ENCODE measurements at places on chromosomes 6 and 20.
A peak's percentile ranks its signal among the peaks of the same experiment; 100 is the strongest.

GRCh38 chr6:12419631-12420272 is 129.6 kb downstream of the EDN1 start:
- no peak for DNase-seq

GRCh38 chr6:138809677-138810076 is 13.8 kb downstream of the ECT2L start:
- no peak for DNase-seq

GRCh38 chr20:33951171-33951570 is 42.5 kb upstream of the RALY start:
- DNase-seq, result no peak

DNA sequence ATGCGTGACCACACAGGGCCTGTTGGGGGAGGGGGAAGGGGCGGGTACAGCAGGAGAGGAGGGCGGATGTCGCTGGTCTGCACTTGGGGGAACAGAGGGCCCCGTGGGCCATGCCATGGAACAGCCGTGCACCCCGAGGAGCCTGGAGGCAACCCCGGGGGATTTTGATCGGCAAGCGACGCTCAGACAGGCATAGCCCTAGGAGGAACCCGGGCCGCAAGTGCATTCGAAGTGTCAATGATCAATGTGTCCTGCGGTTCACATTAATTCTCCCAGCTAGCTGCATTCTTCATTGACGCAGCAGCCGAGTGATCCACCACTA is 772.8 kb upstream of the DEFB115 start:
- no peak for DNase-seq

- DNase-seq, result no peak
These were observed 579.1 kb downstream of the DHX35 start for GRCh38 chr20:39541136-39541803.

DNA sequence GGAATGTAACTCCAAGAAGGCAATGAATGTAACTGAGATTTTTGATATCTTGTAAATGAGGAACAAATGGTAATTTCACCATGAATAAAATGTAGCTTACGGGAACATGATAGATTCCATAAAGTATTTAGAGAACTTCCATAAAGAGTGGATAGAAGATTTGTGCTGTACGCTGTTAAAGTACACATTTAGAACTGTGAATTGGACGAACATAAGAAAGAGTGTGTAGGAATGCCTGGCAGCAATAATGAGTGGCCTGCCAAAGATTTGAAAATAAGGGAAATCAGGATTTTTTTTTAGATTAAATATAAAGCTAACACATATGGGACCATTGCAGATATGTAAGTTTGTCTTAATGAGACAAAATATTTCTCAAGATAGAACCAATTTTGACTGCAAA is 1153.3 kb upstream of the EYS start:
- no peak for DNase-seq

- DNase-seq, result no peak
These were observed 182.2 kb downstream of the COL12A1 start for GRCh38 chr6:75023634-75024033.

DNA sequence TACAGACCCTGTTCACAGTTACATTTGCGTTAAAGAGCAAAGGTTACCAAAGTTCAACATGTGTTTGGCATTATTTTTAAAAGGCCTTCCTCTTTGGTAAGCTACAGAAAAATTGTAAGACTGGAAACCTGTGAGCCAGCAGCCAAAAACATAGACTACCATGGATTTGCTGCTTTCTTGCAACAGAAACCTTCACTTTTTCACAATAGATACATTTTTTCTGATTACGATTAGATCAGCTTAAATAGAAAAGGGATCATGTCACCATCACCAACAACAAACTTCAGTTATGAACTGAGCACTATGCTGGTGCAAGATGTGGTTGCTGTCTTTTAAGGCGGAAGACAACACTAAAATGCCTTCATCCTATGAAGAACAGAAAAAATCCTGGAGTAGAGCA is 112.3 kb upstream of the MARCKS start:
- DNase-seq, result no peak

- DNase-seq, result peak; percentile 19
These were observed 12.1 kb downstream of the CEP85L start for GRCh38 chr6:118639054-118639964.

- no peak for DNase-seq
These were observed 36.9 kb upstream of the LAMA4 start for GRCh38 chr6:112291161-112291762.

- DNase-seq, result no peak
These were observed 1230.1 kb downstream of the HACE1 start for GRCh38 chr6:103629613-103630012.

GRCh38 chr20:3890398-3890751 is 1.2 kb downstream of the PANK2 start:
- no peak for DNase-seq

DNA sequence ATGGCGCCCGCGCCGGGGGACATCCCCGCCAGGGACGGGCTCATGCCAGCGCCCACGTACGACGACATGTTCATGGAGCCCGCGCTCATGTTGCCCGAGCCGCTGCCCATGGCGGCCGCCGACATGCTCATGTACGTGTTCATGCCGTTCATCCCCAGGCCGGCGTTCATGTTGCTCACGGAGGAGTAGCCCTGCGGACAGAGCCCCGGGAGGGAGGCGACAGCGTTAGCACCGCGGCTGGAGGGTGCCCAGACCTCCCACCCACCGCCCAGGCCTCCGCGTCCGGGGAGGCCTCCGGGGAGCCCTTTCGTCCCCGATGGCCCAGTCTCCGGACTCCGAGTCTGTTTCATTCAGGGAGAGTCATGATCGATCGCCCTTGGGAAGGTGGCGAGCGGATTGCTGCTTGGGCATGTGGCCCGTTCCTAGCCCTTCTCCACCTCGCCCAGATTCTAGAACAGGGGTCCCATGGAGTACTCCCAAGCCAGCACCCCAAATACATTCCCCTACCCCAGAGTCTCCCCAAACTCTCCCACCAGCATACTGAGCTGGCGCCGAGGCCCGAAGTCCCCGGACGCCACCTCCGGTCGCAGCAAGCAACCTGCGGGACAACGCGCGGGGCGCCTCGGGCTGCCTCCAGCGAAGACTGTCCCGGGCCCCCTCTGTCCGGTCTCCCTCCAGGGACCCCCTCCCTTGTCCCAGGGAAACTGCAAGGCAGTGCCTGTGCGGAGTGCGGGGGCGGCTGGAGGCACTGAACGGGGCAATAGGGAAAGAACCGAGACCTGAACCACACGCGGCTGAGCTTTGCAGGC is 1.2 kb downstream of the FOXA2 start:
- DNase-seq, result no peak

- DNase-seq, result no peak
These were observed 161.8 kb downstream of the NFATC2 start for GRCh38 chr20:51380401-51381385.

DNA sequence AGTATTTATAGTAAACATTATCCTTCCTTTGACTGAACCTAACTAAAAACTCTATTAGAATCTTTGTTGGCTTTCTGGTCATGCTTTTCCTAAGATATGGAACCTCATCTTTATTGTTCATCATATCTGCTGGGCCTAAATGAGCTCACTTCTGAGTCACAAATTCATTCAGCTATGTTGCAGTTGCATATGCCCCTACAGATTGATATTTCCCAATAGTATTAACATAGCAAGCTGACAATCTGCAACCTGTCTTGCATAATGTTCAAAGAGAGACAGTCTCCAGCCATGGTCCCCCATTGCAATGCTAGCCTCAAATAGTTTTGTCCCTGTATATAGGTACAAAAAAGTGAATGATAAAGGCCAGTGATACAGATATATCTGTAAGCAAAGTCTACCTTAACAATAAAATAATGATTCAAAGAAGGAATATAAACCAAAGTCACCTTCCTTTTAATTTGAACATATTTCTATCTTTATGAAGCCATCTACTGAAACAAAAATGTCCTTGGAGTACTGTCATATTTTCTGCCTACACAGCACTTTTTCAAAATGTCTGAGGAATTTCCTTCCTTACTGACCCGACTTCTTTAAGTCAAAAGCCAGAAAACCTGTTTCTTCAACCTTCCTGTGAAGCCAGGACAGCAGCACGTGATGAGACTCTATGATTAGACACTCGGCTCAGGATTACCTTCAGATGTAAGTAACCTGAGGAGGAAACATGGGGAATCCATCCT is 140.7 kb downstream of the UBE3D start:
- DNase-seq, result no peak

GRCh38 chr6:111096246-111096645 is 8.9 kb downstream of the SLC16A10 start:
- peak; percentile 50 for DNase-seq

DNA sequence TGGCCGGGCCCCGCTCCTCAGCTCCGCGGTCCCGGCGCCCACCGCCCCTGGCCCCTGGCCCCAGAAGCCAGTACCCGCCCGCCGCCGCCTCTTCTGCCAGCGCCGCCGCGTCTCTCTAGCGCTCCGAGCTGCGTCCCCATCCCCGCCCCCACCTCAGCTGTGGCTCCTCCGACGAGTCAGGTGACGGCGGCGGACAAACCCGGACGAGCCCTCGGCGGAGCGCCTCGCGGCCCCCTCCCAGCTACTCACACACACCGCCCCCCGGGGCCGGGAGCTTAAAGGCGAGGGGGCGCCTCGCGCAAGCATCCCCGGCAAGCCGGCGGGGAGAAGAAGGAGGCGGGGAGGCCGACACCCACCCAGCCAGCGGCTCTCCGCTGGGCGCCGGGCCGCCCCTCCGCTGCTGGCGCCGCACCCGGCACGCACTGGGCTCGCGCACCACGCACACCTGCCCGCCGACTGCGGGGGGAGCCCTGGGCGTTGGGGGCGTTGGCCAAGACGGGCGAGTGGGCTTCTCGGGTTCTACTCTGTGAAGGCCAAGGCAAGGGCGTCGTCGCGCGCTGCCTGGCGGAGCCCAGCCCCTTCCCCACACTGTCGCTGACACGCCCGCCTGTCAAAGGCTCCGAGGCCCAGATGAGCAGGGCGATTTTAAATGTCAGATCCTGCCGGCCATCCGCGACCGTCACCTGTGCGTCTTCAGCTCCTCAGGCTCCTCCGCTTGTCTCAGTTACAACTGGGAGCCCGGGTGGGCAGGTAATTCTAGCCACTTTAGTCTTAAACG is at the start of gene SNAP91:
Gene SNAP91, minus strand, starts transcription at position 132 of the 778 bp plus-strand sequence. CDS start 1,174 bp downstream, outside the sequence.
- no peak for DNase-seq

- DNase-seq, result no peak
These were observed 434.4 kb downstream of the HAO1 start for GRCh38 chr20:7505835-7506221.

DNA sequence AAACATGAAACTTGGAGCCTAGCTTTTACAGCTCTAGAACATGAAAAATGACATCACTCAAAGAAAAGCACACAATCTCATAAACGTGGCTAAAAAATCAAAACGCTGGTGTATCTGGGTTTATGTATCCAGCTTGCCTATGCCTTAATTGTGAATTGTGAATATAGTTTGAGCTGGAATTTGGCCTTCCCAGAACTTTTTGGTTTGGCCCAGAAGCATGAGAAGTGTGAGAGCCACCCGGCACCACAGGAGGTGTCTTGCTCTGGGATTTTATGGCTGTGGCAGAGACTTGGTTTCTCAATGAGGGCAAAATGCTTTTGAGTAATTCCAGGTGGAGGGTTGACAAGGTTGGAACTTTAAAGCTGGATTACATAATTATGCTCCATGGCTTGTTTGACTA is 69.2 kb downstream of the TIAM2 start:
- DNase-seq, result no peak

- no peak for DNase-seq
These were observed 36.9 kb downstream of the TRPC4AP start for GRCh38 chr20:35055445-35056276.

DNA sequence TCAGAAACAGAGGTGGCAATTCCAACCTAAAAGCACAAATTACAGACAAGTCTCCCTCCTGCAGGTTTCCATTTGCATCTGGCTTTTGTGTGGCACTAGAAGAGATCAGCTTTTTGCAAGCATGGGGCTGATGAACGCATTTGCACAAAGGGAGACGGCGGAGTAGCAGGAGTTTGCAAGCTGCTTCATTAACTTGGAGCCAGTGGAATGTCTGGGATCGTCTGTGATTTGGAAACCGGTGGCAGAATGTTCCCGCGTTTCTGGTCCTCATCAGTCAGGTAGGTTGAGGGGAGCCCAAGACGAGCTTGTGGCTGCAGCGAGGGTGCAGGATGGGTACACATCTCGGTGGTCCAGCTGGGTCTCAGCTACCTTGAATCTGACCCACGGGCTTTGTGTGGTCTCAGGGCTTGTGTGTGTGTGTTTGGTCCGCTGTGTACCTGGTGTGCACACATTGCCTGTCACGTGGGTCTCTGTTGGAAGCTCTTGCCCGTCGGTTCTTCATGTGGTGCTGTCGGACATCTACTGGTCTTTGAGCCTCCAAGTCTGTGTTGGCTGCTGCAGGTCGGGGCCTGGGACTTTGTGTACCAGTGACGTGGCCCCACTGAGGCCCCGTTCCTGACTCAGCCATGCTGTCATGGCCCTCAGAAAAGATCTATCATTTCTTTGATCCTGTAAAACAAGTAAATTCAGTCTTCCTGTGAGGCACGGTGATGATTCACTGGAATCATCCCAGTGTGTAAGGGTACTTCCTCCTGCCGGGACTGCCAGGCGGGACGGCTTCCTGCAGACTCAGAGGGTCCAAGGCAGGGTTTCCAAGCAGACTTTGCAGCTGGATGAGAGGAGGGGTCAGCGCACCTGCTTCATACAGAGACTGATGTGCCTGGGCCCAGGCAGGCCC is 12.4 kb upstream of the MYT1 start:
- DNase-seq, result no peak

DNA sequence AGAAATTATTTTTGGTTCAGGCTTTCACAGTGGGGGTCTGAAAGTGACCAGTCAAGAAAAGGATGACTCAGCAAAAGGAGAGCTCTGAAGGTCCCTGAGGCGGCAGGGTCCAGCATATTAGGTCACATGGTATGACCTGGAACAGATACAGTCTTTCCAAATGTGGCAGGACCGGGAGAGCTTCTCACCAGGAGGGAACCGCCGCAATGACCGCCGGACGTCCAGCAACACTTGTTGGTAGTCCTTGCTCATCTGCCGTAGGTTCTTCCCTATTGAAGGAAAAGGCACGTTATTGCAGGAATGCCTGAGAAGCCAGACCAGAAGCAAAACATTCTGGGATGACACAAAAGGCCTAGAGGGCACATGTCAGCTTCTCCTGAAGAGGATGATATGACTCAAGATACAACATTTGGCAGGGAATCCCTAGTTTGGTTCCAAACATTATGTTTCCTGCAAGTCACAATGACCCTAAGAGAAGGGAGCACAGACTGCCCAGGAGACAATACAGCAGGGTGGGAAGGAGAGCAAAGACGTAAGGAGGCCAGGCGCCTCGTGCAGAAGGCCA is 17.4 kb downstream of the TBC1D20 start:
- DNase-seq, result no peak

Measured in CD4-positive, alpha-beta T cell treated with Interleukin-12 subunit alpha and Interleukin-12 subunit beta, for 1 hour (primary cell).